ENCODE measurements at places on chromosomes 12 and 14.

GRCh38 chr14:34507459-34507858 is 32.0 kb downstream of the EAPP start:
- DNase-seq, result no peak

DNA sequence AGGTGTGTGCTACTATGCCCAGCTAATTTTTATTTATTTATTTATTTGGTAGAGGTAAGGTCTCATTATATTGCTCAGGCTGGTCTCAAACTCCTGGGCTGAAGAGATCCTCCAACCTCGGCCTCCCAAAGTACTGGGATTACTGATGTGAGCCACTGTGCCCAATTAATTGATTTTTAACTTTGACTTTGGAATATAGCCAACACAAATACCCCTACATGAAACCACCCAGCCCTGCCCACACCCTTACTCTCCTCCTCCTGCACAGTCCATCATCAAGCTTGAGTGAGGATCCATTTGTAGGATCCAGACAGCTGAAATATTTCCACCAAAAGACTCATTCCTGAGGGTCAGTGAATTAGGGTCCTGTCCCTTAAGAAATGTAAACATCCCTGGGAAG is 3.3 kb upstream of the TEAD4 start:
- no peak for DNase-seq

DNA sequence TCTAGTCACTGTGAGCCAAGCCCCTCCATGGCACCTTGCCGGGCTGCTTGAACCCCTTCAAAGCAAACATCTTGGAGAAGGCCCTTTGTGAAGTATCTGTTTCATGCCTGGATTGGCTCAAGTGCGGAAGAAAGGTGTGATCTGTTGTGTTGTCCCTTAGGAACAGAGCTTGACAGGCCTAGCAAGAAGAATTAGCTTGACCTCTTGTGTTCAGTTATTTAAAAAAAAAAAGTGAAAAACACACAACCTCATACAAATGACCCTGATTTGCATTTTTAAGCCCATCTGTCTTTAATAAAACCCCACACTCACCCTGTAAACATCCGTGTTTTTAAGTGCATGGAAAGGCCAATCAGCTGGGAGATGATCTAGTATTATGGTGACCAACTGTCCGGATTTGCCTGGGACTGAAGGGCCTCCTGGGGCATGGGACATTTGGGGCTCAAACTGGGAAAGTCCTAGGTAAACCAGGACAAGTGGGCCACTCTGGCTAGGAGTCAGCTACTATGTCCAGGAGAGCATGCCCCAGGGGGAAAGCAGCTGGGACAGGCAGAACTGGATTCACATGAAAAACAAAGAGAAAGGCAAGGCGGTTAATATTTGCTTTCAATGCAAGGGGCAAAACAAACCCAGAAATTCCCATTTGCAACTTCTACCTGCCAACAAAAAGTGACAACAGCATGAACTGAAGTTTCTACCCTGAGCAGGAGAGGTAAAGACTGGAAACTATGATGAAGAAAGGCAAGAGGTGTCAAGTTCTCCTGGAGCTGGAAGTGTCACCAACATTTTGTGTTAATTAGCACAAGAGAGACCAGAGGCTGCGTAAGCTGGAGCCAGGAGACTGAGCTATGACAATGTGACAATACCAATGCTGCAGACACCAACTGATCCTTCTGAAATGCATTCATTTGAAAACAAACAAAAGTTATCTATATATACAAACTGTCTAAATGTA is 78.6 kb downstream of the CLMN start:
- DNase-seq, result no peak

DNA sequence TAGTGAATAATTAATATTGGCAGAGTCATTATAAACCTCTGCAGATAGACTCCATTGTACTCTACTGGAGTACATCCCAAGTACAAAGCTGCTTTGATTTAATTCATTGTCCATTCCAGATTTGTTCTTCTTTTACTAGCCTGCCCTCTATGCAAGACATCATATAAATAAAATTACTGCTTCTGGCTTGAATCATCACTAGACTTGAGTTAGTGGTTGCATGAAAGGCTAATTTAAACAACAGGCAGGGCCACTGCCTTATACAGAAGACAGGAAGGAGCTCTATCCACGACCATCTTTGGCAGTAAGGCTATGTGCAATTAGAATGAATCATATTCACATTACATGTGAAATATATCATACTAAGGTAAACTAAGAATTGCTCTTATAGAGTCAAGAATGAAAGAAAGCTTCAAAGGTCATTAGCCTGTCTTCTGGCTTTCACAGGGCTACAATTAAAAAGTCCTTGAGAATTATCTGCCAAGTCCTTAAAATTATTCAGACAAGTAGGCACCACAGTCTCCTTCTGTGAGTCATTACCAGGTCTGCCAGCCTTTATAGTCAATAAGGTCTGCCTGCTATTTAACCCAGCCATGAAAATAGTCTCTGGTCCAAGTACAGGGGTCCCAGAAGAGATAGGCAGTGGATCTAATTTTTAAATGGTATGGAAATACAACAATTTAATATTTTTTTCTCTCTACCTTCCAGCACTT is 631.8 kb downstream of the TMTC2 start:
- no peak for DNase-seq

DNA sequence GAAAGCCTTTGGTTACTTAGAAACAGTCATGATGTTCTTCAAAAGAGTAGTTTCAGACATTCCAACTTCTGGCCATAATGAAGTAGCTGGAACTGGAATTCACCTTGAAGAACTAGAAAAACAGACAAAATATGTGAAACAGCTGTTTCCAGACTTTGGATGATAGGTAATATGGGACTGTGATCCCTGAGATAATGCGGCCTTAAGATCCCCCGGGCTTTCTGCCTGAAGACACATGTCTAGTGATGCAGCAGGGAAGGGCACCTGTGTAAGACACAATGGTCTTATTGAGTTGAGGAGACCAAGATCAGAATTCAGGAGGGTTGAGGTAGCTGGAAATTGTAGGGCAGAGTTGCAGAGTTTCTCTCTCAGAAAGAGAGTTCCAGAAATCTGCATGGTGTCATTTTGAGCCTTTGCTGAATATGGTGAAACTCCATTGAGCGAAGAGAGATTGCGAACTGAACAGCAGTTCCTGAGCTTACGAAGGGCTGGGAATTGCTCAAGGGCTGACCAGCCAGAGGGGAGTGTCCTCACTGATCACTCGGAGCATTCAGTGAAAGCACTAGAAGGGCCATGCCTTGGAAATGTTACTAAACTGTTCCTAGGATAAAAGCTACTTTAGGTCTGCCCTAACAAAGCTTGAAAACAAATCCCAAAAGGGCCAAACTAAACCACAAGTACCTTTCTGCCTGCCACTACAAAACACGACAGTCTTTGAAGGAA is 41.7 kb upstream of the FRS2 start:
- DNase-seq, result no peak

DNA sequence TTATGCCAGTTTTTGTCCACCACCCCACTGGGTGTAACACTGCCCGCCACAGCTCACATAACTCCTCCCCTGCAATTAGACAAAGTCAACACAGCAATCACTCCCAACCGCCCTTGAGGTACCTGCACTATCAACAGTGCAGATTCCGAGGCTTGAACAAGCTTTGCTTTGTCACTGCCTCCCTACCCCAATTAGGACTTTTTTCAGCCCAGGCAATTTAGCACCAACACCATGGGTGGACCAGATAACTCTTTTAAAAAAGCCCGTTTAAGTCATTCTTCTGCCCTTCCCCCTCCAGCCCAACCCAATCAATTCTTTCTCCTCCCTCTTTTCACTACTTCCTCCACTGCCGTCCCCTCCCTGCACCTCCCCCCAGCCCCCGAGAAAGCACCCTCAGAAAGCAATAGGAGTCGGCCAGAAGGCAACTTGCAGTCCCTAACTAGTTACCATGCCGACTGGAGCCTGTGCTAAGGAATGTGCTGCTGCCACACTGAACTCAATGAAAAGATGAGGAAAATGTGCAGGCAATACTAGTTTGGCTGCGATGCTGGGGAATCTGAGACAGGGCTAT is 45.7 kb upstream of the OTX2 start:
- no peak for DNase-seq

Data from SJSA1 (cell line).